ENCODE measurements at places on chromosomes 7 and 10.

GRCh38 chr7:28617308-28617880 is 205.1 kb downstream of the CREB5 start:
- DNase-seq: no peak

DNA sequence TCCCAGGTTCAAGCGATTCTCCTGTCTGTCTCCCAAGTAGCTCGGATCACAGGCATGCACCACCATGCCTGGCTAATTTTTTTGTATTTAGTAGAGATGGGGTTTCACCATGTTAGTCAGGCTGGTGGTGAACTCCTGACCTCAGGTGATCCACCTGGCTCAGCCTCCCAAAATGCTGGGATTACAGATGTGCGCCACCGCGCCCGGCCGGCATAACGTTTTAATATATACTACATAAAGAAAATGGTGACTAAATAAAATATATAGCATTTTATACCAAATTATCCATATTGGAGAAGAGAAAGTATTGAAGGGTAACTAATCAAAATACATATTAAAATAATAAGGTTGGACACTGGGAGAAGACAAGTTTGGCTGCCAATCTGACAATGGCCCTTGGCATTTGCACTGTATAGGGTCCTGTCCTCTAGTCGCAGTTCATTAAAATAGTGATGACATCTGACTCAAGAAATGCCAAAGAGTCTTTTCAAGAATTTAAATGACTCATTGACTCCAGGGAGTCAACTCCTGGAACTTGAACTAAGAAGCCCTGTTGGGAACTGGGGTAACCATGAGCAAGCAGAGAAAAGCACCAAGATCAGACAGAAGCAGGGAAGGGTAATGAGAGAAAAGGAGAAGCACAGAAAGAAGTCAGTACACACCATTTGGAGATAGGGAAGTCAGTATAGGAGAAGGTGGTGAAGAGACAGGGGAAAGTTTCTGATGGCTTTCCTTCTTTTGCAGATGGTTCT is 91.1 kb downstream of the CH25H start:
- DNase-seq: no peak

GRCh38 chr7:47408675-47409074 is 173.2 kb downstream of the TNS3 start:
- DNase-seq: no peak

- DNase-seq: no peak
Measured at GRCh38 chr7:2896131-2896530, 52.0 kb upstream of the GNA12 start.

GRCh38 chr10:36621346-36621745 is 504.1 kb upstream of the ANKRD30A start:
- no peak for DNase-seq

GRCh38 chr10:128230401-128230800 is 104.2 kb upstream of the MKI67 start:
- no peak for DNase-seq

GRCh38 chr7:30761214-30762156 is 9.6 kb downstream of the INMT start:
- DNase-seq: no peak

GRCh38 chr7:106603346-106603745 is 57.6 kb downstream of the CCDC71L start:
- no peak for DNase-seq

DNA sequence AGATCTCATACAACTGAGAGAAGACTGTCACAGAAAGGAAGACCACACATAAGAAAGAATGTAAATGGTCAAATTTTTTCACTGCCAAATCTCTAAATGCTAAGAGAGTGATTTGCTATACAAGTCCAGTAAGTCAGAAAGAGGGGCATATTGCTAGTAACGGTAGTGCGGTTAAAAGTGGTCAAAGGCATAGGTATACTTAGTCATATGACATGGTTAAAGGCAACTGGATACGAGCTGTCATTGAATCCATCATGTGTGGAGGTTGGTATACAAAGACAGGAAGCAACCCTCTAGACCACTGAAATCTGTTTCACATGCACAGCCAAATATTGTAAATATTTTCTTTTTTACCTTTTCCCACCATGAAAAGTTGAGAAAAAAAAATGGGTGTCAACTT is 4.8 kb downstream of the INHBA start:
- DNase-seq: no peak

GRCh38 chr7:36670585-36671431 is 53.5 kb downstream of the AOAH start:
- DNase-seq: peak; percentile 48

DNA sequence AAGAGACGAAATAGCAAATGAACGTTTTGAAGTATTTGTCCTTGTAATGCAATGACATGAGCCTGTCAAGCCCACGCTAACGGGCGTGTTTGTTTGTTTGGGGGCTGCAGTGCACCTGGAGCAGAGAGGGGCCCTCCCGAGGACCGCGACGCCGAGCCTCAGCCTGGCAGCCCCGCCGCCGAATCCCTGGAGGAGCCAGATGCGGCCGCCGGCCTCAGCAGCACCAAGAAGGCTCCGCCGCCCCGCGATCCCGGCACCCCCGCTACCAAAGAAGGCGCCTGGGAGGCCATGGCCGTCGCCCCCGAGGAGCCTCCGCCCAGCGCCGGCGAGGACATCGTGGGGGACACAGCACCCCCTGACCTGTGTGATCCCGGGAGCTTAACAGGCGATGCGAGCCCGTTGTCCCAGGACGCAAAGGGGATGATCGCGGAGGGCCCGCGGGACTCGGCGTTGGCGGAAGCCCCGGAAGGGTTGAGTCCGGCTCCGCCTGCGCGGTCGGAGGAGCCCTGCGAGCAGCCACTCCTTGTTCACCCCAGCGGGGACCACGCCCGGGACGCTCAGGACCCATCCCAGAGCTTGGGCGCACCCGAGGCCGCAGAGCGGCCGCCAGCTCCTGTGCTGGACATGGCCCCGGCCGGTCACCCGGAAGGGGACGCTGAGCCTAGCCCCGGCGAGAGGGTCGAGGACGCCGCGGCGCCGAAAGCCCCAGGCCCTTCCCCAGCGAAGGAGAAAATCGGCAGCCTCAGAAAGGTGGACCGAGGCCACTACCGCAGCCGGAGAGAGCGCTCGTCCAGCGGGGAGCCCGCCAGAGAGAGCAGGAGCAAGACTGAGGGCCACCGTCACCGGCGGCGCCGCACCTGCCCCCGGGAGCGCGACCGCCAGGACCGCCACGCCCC is 118.5 kb downstream of the CYTH3 start:
- no peak for DNase-seq

DNA sequence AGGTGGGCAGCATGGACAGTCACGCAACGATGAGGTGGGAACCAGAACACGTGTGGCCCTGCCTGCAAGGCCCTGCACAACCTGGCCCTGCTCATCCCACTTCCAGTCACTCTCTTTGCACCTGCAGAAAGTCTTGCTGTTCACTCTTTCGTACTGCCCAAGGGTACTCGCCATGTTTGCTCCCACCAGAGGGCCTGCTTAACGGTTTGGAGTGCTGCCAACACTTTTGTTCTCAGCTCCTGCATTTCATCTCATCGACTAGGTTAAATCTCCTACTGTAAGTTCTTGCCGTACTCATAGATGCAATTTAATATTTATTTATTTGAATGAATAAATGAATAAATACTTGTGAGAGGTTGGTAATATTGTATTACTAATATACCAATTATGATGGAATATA is 315.3 kb downstream of the SDK1 start:
- DNase-seq: no peak

DNA sequence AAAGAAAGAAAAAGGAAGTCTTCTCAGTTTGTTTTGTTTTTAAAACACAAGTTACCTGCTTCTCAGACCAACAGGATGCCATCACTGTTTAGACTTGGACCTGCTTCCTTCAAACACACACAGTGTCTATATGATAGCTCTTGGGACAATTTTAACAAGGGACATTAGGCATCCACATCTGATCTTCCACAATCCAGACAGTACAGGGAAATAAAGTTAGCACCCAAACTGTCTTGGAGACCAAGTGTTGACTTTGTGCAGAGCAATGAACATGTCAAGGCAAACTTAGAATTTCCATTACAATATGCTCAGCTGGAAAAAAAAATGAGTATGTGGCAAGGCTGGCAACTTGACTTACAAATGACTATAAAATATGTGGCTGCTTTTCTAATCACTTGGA is 80.9 kb downstream of the SGMS1 start:
- no peak for DNase-seq

GRCh38 chr7:150538259-150538658 is 23.6 kb downstream of the GIMAP7 start:
- no peak for DNase-seq

- no peak for DNase-seq
Measured at GRCh38 chr10:20707251-20707650, 189.9 kb downstream of the NEBL start.

DNA sequence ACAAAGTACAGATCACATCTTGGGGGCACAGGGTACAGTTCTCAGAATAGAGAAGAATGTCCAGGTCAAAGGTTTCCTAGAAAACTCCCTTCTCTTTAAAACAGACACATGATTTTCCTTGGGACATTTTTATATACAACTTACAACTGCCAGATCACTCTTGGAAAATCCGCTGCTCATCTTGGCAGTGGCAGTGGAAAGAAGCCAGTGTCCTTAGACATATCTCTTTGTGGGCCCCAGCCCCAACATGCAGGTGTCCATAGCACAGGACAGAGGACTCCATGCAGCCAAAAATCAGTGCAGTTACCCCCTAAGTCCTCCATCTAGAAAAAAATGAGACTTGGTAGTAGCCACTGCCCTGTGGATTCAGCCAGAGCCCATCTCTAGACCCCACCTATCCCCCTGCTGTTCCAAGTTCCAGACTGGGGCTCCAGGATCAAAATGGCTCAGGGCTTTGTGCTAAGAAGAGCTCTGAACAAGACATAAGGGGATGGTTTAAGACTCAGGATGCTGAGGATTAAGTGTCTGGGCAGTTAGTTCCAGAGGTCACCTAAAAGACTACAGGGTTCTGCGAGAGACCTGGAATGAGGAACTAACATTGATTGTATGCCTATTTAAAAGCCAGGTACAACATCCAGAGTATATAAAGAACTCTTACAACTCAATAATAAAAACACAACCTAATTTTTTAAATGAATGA is 34.4 kb downstream of the HIPK2 start:
- DNase-seq: no peak

DNA sequence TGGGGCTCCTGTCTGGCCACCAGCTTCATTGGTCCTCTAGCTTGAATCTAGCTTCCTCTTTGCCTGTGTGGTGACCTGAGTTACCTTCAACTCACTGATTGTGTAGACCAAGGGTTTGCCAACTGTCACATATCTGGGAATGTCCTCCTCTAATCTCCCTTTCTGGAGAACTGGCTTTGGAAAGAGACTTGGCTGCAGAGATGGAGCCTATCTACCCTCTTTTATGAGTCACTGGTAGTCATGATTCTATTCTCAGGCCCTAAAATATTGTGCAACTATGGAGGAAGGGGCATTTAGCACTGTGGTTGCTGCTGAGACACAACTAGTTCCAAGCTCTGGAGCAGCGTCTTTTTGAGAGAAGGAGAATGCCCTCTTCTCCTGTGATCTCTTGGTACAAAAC is 691.3 kb downstream of the KCNMA1 start:
- DNase-seq: no peak

DNA sequence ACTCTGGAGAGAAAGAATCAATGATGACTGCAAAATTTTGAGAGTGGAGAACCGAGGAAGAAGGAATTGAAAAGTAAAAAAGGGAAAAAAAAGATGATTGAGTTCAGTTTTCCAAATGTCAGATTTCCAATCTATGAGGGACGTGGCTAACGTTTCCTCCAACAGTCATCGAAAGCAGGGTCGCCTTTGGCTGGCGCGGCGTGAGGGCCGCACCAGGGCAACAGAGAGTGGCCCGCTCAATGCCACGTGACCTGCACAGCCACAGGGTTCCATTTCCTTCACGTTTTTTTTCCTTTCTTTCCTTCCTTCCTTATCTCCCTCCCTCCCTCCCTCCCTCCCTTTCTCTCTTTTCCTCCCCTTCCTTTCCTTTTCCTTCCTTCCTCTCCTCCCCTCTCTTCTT is 101.9 kb downstream of the WDR37 start:
- DNase-seq: no peak

GRCh38 chr7:15674586-15674985 is 11.9 kb downstream of the MEOX2 start:
- DNase-seq: no peak

GRCh38 chr10:78181381-78182055 is 147.9 kb downstream of the RPS24 start:
- no peak for DNase-seq

GRCh38 chr7:101315336-101315735 is 6.3 kb downstream of the IFT22 start:
- DNase-seq: peak; percentile 18

- no peak for DNase-seq
Measured at GRCh38 chr7:103640031-103640779, 194.2 kb upstream of the SLC26A5 start.

GRCh38 chr7:34327681-34328080 is 330.3 kb upstream of the NPSR1 start:
- no peak for DNase-seq

DNA sequence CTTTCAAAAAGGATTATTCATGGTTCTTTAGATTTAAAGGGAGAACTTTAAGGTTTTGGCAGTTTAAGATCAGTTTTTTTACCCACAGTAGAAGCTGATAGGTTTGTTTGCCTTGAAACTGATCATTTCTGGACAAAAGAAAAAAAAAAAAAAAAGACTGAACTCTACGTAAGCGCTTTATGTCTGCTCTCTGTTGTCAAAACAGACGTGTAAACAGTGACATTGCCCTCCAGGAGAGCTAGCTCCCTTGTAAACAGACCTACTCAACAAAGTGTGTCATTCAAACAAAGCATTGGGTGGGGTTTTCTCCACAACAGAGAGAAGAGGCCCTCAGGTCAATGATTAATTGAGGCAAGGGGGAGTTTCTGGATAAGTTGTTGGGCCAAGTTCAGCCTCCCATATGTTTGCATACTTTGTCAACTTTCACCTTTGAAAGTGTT is 568.1 kb upstream of the LRRN3 start:
- no peak for DNase-seq

DNA sequence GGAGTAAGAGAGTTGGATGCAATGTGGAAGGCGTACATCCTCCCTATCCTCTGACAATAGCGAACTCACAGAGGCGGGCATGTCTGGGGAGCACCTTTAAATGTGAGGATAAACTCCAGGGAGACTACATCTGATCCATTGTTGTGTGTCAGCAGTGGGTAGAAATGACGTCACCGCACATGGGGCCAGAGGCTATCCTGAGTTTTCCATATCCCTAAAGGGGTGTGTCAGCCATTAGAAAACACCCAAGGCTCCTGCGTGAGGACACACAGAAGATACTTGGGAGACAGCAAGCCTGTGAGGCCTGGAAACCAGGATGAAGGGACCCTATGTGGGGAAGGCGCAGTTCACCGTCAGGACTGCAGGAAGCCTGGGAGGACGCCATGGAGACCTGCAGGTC is 17.2 kb upstream of the CDHR3 start:
- no peak for DNase-seq

Data from GDM1 (cell line).